ENCODE measurements at places on chromosomes 2 and 18. TPM values are rescaled to one million over a fixed set of nuclear protein-coding genes. Genes with fewer than 3 reads are reported as not detected.

- H3K36me3 ChIP-seq: no peaks in the 10 kb centered on the region
- H3K27me3 ChIP-seq: no peaks in the 10 kb centered on the region
- H3K4me1 ChIP-seq: no peaks in the 10 kb centered on the region
- DNase-seq: no peak
- no peak overlapping the region for H3K27ac ChIP-seq
These were observed 28.3 kb downstream of the MYO3B start for GRCh38 chr2:170206246-170206645.

- H3K27me3 ChIP-seq: peaks cover 15% of the 10 kb centered on the region
- H3K4me1 ChIP-seq: peaks cover 8% of the 10 kb centered on the region
- no peaks in the 10 kb centered on the region for H3K36me3 ChIP-seq
- no peak overlapping the region for H3K27ac ChIP-seq
- no peak overlapping the region for H3K4me3 ChIP-seq
These were observed 909 bp downstream of the NFATC1 start for GRCh38 chr18:79396431-79397246.

GRCh38 chr18:69330385-69331005, 70.2 kb upstream of the DOK6 start:
- H3K27me3 ChIP-seq: no peaks in the 10 kb centered on the region
- DNase-seq: no peak
- H3K36me3 ChIP-seq: no peaks in the 10 kb centered on the region

DNA sequence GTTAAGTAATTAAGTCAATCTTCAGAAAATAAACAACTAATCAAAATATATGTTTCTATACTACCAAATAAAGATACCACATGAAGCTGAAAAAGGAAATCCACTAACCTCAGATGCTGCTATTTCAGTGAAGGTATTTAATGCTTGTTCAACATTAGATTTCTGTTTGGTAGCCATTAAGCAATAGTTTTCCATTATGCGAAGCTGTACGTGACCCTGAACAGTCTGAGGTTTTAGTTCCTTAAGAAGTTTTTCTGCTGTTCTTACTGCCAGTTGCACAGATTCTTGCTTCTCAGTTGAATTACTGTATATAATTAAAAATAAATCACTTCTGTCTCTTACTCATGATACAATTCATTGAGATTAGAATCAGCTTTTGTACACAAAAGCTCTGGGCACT, 65.4 kb downstream of the TTC21B start:
- DNase-seq: no peak
- H3K27ac ChIP-seq: no peak overlapping the region
- H3K27me3 ChIP-seq: no peaks in the 10 kb centered on the region
- no peaks in the 10 kb centered on the region for H3K36me3 ChIP-seq
- no peak overlapping the region for H3K4me3 ChIP-seq
- peaks cover 2% of the 10 kb centered on the region for H3K4me1 ChIP-seq

The CYS1 gene
- total RNA-seq: 245 TPM

GRCh38 chr18:23540867-23541266, 37.6 kb downstream of the RMC1 start:
- peaks cover 4% of the 10 kb centered on the region for H3K36me3 ChIP-seq
- no peaks in the 10 kb centered on the region for H3K4me1 ChIP-seq
- no peaks in the 10 kb centered on the region for H3K27me3 ChIP-seq
- H3K4me3 ChIP-seq: no peak overlapping the region
- H3K27ac ChIP-seq: no peak overlapping the region

The MYOM1 gene
- total RNA-seq: 6.8 TPM

- H3K27ac ChIP-seq: no peak overlapping the region
- no peak overlapping the region for H3K4me3 ChIP-seq
- H3K4me1 ChIP-seq: no peaks in the 10 kb centered on the region
- H3K27me3 ChIP-seq: no peaks in the 10 kb centered on the region
- DNase-seq: no peak
- H3K36me3 ChIP-seq: no peaks in the 10 kb centered on the region
These were observed 129.4 kb downstream of the TCF4 start for GRCh38 chr18:55458456-55459203.

- H3K4me1 ChIP-seq: no peaks in the 10 kb centered on the region
- H3K27me3 ChIP-seq: no peaks in the 10 kb centered on the region
- no peaks in the 10 kb centered on the region for H3K36me3 ChIP-seq
- no peak overlapping the region for H3K4me3 ChIP-seq
These were observed 25.7 kb downstream of the NPPC start for GRCh38 chr2:231900486-231900942.

- no peaks in the 10 kb centered on the region for H3K4me1 ChIP-seq
- H3K4me3 ChIP-seq: no peak overlapping the region
- H3K27ac ChIP-seq: no peak overlapping the region
- no peaks in the 10 kb centered on the region for H3K27me3 ChIP-seq
- no peaks in the 10 kb centered on the region for H3K36me3 ChIP-seq
These were observed 556.6 kb upstream of the ZNF804A start for GRCh38 chr2:184041777-184042176.

The AAMP gene
- 70.1 TPM for total RNA-seq

GRCh38 chr18:13381944-13382365, 163.4 kb downstream of the LDLRAD4 start:
- peaks cover 24% of the 10 kb centered on the region for H3K4me1 ChIP-seq
- peak overlapping the region; percentile 56 for H3K4me3 ChIP-seq
- peak overlapping the region; percentile 93 for H3K27ac ChIP-seq
- H3K36me3 ChIP-seq: no peaks in the 10 kb centered on the region

The IL36A gene
- not detected for total RNA-seq

The EPB41L3 gene
- 44.6 TPM for total RNA-seq

The GAD1 gene
- 1.1 TPM for total RNA-seq

The GPR35 gene
- 6.7 TPM for total RNA-seq

DNA sequence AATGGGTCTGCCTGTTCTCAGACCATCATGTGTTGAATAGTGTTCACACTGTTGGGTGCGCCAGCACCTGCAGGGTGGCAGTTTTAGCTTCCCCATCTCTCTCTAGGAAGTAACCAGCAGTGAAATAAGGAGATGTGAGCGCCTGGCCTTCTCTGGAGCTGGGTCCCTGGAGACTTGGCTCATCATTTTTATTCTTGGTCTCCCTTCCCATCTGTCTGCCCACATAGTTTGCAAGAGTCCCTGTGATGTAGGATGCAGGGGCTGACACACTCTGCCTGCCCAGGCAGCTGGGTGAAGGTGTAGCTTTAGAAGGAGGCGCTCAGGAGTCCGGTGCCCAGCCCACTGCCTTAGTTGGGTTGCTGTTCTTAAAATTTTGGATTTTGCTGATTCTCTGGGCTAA, 172.2 kb downstream of the LDLRAD4 start:
- H3K4me1 ChIP-seq: no peaks in the 10 kb centered on the region
- no peaks in the 10 kb centered on the region for H3K27me3 ChIP-seq
- H3K27ac ChIP-seq: no peak overlapping the region
- no peak overlapping the region for H3K4me3 ChIP-seq
- no peak for DNase-seq
- no peaks in the 10 kb centered on the region for H3K36me3 ChIP-seq

The ZNF521 gene
- total RNA-seq: 18.0 TPM

DNA sequence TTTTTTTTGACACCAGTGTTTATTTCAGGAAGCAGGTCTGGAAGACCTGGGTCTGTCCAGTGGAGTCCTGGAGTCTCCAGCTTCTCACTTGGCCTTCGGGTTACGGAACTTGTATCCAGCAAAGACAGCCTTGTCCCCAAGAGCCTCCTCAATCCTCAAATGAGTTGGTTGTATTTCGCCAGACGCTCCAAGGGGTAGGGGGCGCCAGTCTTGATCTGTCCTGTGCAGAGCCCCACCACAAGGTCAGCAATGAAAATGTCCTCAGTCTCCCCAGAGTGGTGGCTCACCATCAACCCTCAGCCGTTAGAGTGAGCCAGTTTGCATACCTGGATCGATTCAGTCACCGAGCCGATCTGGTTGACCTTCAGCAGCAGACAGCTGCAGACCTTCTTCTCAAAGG, 21.9 kb downstream of the ASXL2 start:
- DNase-seq: no peak
- H3K27me3 ChIP-seq: no peaks in the 10 kb centered on the region
- no peaks in the 10 kb centered on the region for H3K36me3 ChIP-seq
- H3K27ac ChIP-seq: no peak overlapping the region

GRCh38 chr18:79784071-79784913, 13.4 kb upstream of the KCNG2 start:
- H3K4me1 ChIP-seq: peaks cover 2% of the 10 kb centered on the region
- H3K36me3 ChIP-seq: no peaks in the 10 kb centered on the region
- DNase-seq: no peak
- H3K27me3 ChIP-seq: peaks cover 12% of the 10 kb centered on the region
- H3K4me3 ChIP-seq: no peak overlapping the region

The CD8A gene
- 5.9 TPM for total RNA-seq

GRCh38 chr2:143433251-143433650, 304.0 kb downstream of the ARHGAP15 start:
- H3K4me3 ChIP-seq: no peak overlapping the region
- no peak overlapping the region for H3K27ac ChIP-seq
- H3K36me3 ChIP-seq: no peaks in the 10 kb centered on the region
- H3K27me3 ChIP-seq: no peaks in the 10 kb centered on the region
- DNase-seq: no peak

GRCh38 chr2:199646439-199646838, 188.7 kb upstream of the SATB2 start:
- no peak for DNase-seq
- no peak overlapping the region for H3K4me3 ChIP-seq
- no peaks in the 10 kb centered on the region for H3K4me1 ChIP-seq
- H3K27me3 ChIP-seq: no peaks in the 10 kb centered on the region
- no peak overlapping the region for H3K27ac ChIP-seq

- H3K27me3 ChIP-seq: no peaks in the 10 kb centered on the region
- no peaks in the 10 kb centered on the region for H3K4me1 ChIP-seq
- DNase-seq: no peak
- H3K27ac ChIP-seq: no peak overlapping the region
These were observed 125.7 kb upstream of the THSD7B start for GRCh38 chr2:136639651-136640050.

The POTEJ gene
- not detected for total RNA-seq

The GPAT2 gene
- total RNA-seq: 2.7 TPM

DNA sequence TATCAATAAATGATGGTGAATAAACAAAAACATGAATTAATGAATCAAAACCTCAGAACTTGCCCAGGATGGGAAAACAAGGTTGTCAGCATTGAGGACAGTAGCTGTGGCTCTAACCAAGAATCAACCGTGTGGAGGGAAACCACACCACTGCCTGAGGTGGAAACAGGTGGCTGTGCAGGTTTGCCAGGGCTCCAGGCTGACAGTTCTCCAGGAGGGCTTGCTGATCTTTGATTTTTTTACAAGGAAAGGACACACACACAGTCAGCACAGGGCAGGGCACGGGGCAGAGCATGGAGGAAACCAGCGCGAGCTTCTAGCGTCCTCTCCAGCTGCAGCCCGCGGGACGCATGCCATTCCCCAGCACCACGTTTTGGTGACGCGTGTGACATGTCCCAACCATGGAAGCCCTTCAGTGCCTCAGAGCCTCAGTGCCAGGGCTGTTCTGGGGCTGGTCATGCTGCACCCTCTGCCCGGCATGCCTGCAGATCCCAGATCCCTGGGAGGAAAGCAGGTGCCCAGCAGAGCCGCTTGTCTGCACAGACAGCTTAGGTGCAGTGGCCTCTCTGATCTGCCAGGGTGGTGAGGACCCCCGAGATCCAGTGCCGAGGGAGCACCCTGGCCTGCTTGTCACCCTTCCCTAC, 15.8 kb upstream of the AGXT start:
- no peak overlapping the region for H3K27ac ChIP-seq
- no peak for DNase-seq
- peaks cover 11% of the 10 kb centered on the region for H3K4me1 ChIP-seq

The VWA3B gene
- total RNA-seq: 0.35 TPM

- H3K27me3 ChIP-seq: no peaks in the 10 kb centered on the region
- no peak overlapping the region for H3K27ac ChIP-seq
- peaks cover 4% of the 10 kb centered on the region for H3K4me1 ChIP-seq
- no peaks in the 10 kb centered on the region for H3K36me3 ChIP-seq
- DNase-seq: no peak
- no peak overlapping the region for H3K4me3 ChIP-seq
These were observed 123.7 kb downstream of the COL6A3 start for GRCh38 chr2:237290261-237290660.

DNA sequence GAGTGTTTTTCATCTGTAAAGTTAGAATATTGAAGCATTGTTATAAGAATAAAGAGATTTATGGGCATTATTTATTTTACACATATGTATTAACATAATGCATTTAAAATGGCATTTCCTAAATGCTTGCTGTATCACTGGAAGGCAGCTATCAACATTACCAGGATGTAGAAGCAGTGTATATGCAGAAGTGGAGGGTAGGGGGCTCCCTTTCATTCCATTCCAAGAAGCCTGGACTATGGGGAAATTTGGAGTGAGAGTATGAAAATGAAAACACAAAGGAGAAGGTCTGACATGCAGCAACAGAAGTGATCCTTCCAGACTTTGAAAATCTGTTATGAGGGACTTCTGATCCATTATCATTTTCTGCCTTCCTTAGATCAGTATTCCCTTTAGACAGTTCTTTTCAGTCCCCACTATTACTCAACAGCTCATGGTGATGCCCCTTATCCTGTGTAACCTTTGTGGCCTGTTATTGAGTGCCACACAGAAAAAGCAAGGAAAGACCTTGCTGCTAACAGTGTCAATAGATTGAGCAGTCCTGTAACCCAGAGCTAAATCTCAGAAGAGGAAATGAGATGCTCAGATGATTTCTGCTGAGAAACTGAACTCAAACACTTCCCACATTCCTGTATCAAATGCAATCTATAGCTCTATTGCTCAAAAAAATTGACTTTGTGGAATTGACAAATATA, 216.6 kb downstream of the HNMT start:
- no peaks in the 10 kb centered on the region for H3K4me1 ChIP-seq
- no peak overlapping the region for H3K27ac ChIP-seq
- DNase-seq: no peak
- no peaks in the 10 kb centered on the region for H3K27me3 ChIP-seq

DNA sequence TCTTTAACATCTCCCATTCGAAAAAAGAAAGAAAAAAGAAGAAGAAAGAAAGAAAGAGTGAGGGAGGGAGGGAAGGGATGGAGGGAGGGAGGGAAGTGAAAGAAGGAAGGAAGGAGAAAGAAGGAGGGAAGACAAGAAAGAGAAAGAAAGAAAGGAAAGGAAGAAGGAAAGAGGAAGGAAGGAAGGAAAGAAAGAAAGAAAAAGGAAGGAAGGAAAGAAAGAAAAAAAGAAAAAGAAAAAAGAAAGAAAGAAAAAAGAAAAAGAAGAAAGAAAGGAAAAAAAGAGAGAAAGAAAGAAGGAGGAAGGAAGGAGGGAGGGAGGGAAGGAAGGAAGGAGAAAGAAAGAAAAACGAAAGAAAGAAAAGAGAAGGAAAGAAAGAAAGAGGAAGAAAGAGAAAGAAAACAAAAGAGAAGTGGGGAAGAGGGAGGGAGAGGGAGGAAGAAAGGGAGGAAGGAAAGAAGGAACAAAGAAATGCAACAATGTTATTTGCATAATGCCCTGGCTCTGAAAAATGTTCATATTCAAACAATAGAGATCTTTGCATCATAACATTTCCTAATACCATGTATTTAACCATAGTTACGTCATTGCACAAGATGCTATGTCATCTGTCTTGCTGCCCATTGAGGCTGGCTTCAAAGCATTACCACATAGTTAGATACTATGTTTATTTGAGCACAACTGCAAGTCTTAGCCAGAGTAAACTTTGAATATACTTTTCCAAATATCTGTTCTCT, 550.6 kb downstream of the DSC3 start:
- no peaks in the 10 kb centered on the region for H3K36me3 ChIP-seq
- no peaks in the 10 kb centered on the region for H3K27me3 ChIP-seq
- H3K4me1 ChIP-seq: no peaks in the 10 kb centered on the region

- no peak overlapping the region for H3K4me3 ChIP-seq
- H3K27me3 ChIP-seq: no peaks in the 10 kb centered on the region
- no peaks in the 10 kb centered on the region for H3K36me3 ChIP-seq
- H3K4me1 ChIP-seq: no peaks in the 10 kb centered on the region
These were observed 124.2 kb downstream of the SH3RF3 start for GRCh38 chr2:109253217-109253616.

- no peak overlapping the region for H3K4me3 ChIP-seq
- H3K27ac ChIP-seq: no peak overlapping the region
- H3K27me3 ChIP-seq: no peaks in the 10 kb centered on the region
- H3K4me1 ChIP-seq: no peaks in the 10 kb centered on the region
- no peak for DNase-seq
- H3K36me3 ChIP-seq: no peaks in the 10 kb centered on the region
These were observed 465.2 kb downstream of the ERBB4 start for GRCh38 chr2:212073360-212073759.

All from kidney (tissue), 22 donors.